ENCODE measurements at places on chromosomes 5 and 9.

DNA sequence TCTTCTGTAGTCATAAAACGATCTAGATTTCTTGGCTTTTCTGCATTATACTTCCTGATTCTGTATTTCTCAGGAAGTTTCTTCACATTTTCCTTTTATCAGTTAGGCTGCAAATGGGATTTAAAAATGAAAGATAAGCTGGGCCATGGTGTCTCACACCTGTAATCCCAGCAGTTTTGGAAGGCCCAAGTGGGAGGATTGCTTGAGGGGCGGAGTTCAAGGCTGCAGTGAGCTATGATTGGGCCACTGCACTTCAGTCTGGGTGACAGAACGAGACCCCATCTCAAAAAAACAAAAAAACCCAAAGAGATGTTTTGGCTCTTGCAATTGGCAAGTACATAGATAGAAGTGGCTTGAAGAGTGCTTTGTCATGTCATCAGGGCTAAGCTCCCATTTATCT is 26.2 kb upstream of the APC start:
- no peak for DNase-seq

DNA sequence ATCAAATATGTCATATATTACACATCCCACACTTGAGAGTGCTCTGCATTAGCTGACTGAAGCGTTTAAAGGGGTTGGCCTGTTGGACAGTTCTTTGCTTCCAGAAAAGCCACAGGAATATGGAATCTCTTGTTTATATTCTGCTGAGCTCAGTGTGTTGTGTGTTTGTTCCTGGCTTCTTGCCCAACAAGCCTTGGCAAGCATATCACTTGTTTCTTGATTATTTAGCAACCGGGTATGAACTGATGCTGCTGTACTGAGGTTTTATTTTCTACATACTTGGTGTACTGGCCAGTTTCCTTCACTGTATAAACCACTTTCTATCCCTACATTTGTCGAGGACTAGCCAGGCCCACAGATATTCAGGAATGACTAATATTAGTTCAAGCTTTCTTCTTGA is 378.9 kb downstream of the KCTD16 start:
- DNase-seq = no peak

GRCh38 chr5:44266882-44267576 is 122.2 kb downstream of the FGF10 start:
- no peak for DNase-seq

GRCh38 chr9:30575218-30575617 is 1809.2 kb upstream of the ACO1 start:
- no peak for DNase-seq

DNA sequence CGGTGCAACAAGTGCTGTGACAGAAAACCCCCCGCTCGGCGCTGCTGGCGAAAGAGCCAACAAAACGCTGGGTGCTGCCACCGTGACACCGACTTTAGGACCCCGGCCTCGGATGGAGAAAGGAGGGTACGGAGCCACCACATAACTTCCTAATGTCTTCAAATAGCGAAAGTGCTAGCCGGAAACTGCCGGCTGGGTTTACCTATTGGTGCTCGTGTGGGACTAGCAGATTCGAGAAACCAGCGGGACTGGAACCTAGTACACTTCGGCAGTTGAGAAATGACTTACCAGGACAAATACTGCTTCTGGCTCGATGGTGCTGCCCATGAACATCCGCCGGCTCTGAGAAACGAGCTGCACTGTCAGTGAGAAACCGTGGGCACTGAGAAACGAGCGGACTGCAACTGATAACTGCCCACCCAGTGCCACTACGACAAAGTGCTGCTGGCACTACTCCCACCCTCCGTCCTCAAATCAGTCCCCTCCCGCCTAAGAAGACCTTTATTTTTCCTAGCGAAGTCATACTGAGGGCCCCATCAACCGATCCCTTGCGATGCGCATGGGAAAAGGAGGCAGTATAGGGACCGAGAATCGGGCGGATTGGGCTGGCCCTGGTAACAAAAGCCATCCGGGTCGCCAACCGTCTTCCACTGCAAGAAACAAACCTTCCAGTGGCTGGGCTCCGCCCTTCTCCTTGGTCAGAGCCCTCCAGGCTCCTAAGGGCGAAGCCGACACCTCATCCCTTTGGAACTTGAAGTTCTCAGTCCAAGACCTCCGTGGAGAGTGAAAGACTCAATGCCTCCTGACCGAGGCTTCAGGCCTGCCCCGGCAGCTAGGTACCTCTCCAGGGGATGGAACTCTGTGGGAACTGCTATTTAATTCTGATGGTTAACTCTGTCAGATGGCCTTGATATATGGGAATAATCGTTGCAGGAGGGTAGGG is 27.0 kb upstream of the ANXA2R start:
- peak; percentile 90 for DNase-seq

DNA sequence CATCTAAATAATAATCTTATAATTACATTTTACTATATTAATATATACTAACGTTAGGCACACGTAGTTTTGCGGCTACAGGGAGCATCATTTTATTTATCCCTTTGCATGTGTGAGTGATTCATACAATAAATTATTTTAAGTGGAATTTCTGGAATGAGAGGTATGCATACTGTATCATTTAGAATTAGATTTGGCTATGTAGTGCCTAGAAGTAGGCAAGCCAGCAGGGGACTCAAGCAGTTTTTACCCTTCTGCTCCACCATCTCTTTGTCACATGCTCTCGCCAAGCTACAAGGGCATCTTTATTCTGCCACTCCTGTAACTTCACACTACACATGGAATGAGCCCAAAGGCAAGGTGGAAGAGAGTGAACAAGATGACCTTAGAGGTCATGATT is 60.8 kb downstream of the MEGF10 start:
- DNase-seq = no peak

GRCh38 chr5:113375480-113376060 is 59.2 kb downstream of the TSSK1B start:
- DNase-seq = no peak

- DNase-seq = no peak
Observed at GRCh38 chr9:130423272-130423671, 21.5 kb upstream of the ASS1 start.

- no peak for DNase-seq
Observed at GRCh38 chr9:118268046-118268445, 563.8 kb downstream of the TLR4 start.

- peak; percentile 34 for DNase-seq
Observed at GRCh38 chr9:100322954-100323536, 29.7 kb downstream of the TEX10 start.

GRCh38 chr5:175895686-175896102 is 24.3 kb downstream of the CPLX2 start:
- peak; percentile 77 for DNase-seq

GRCh38 chr9:104934691-104935500 is 6.9 kb upstream of the ABCA1 start:
- no peak for DNase-seq

DNA sequence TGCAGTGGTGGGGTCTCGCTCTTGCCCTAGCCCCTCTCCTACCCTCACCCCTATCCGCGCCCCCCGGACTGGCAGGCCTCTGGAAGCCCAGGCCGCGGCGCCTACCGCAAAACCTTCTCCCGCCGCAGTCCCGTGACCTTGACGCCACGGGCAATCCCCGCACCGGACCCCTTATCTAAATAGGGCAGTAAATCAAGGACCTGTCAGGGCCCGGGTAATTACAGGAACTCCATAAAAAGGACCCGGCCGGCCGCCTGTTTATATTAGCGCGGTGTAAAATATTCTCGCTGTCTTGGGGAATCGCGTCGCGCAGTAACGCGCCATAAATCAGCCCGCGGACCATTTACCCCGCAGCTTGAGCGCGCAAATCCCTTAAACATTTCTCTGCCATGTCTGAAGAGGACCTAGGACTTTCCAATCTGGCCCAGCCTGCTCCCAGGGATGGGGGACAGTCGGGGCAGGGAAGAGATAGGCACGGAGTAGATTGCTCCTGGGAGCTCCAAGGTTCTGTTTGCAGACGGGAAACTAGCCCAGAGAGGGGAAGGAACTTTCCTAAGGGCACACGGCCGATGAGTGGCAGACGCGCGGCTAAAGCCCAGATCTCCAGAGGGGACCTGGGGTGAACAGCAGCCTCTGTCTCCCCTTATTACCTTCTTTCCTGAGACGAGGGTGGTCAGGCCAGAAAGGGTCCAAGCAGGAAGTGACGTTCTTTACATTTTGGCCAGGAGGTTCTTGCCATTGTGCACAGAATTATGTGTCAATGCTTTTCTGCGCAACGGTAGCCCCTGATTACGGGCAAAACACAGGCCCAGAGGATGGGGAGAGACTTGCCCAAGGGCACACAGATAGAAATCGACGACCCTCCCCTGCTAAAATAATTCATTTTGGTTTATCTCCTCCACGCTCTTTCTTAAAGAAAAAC is 4.8 kb upstream of the HAND1 start:
- no peak for DNase-seq

DNA sequence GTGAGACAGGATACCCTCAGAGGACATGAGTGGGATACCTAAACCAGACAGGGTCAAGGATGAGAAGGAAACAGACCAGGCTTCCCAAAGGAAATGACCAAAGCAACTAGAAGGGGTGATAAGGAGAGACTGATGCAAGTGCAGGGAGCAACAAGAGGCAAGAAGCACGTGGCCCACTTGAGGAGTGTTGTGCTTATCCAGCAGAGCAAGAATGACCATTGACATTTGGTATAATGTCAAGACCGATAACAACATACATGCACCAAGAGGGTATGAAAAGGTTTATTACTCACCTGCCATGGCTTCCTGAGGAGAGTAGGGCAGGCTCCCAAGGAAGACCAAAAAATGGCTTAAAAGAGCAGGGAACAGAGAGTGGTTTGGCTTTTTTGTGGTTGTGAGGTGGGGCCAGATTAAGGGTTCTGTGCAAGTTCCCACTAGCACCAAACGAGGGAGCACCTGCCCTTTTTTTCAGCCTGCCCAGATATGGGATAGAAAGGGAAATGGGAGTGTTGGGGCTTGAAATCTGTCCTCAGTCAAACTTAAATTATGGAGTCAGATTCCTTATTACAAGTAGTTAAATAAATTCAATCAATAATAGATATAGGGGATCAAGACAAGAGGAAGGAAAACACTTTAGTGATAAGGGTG is 513.6 kb downstream of the RASEF start:
- DNase-seq = no peak

DNA sequence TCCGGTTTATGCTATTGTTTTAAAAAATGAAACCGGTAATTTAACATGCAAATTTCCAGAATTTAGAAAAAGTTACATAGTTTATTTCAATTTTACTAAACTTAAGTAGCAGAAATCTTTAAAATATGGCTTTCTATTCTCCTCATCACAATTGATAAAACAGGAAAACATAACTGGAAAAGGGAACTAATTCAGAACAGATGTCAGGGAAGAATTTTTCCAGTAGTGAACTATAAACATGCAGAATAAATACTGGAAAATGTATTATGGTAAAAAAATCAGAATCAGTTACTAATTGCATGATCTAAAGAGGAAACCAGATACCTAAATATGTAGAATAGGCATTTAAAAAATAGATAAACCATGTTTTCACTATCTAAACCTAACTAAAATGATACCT is 7.3 kb upstream of the NR4A3 start:
- no peak for DNase-seq

DNA sequence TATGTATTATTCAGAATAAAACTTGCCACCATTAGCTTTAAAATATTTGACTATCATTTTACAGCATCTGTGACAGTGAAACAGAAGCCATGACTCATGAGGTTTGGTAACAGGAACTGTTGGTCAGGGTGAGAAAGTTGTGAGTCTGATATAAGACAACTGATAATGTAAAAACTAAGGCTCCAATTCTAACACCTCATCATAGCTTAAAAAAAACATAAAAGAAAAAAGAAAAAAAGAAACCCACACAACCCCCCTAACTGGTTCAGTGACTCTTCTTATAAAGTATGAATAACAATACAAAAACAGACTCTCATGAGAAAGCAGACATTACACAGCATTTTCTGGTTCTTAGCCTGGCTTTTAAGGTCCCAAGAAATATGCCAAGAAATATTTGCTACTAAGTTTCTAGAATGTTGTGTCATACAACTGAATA is 85.8 kb downstream of the MRPS27 start:
- peak; percentile 41 for DNase-seq

DNA sequence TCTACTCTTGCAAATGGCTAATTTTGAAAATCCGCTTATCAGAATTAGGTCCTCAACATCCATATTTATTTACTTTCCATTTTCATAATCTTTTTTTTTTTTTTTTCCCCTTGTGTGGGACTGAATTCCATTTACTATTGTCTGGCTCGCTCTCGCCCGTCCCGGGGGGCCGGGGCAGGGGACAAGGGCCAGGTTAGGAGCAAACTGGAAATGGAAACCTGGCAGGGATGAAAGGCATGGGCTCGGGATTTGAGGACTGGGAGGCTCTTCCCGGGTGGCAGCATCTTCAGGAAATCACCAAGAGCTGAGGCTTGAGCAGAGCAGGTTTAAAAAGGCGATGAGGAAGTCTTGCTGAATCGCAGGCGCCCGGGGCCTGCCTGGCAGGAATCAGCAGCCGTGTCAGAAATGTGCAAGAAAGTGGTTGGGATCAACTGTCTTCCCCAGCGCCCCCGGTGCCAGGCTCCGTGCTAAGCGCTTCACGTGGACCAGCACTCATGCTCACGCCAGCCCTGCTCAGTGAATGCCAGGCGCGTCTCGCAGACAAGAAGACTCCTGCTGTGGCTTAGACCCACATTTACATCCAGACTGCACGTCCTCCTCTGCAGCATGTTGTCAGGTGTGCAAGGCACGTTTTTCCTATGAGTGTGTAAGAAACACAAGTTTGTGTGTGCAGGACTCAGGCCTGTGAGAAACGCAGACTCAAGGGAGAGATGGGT is 66.3 kb upstream of the UNC5A start:
- DNase-seq = no peak

DNA sequence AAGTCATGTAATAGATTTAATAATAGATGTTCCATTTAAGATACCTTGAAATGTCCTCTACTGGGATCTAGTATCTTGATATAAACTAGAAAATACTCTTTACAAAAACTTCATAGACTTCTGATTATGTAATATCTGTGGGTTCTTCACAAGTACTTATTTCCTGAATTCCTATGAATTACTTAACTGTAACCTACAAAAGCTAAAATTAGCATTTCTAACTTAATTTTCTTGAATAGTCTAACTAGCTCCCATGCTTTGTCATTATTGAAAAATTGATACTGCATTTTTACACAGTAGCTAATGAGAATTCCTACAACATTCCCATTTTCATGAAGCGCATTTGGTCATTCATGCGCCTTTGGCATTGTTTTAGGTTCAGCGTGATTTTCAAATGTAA is 1828.2 kb downstream of the MAT2B start:
- DNase-seq = no peak

DNA sequence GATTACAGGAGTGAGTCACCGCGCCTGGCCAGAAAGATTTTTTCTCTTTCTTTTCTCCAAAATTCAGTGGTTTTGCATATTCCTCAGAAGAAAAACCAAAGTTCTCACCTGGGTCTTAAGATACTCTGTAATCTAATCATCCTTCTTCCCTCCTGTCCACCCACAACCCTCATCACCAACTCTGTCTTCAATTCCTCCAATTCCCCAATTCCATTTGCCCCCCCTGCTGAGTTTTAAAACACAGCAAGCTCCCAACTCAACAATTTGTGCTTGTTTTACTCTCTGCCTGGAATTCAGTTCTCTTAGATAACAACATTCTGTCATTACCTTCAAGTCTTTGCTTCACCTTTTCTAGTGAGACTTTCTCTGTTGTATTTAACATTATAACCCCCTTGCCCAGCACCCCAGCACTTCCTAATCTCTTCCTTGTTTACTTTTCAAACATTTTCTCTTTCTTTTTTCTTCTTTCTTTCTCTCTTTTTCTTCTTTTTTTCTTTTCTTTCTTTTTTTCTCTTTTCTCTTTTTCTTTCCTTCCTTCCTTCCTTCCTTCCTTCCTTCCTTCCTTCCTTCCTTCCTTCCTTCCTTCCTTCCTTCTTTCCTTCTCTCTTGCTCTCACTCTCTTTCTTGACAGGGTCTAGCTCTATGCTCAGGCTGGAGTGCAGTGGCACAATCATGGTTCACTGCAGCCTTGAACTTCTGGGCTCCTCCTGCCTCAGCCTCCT is 7.8 kb downstream of the TEX48 start:
- no peak for DNase-seq
